ENCODE measurements at places on chromosomes 6 and 20. TPM values are rescaled to one million over a fixed set of nuclear protein-coding genes. Genes with fewer than 3 reads are reported as not detected.

DNA sequence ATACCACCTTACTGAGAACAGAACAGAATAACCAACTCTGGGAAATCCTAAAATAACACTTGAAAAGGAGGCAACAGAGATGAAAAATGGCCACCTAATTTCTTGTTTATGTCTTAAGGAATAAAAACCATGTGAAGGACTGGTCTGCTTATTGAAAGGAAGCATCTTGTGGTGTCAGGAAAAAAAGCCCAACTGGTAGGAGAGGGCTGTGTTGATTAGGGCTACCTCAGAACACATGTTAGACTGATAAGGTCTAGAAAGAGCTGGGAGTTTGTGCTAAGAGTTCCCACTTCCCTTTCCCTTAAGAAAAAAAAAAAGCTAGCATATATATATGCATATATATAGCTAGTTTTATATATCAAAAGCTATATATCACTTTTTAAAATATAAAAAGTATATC is 425.3 kb upstream of the BTBD3 start:
- DNase-seq: no peak

DNA sequence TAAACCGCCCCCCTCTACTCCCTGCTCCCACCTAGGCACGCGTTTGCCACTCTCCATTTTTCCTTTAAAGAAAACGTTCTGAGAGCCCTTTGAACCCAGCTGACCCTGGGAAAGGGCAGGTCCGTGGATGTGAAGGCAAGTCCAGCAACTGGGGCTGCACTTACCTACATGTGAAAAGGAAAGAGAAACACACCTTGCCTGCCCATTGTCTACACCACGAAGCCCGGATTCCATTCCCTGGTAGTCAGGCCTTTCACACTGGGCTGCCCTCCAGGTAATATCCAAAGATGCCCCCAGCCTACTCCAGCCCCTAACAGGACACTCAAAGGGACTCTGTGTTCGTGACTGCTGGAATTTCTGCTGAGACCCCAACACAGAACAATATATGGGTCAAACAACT is 94.4 kb downstream of the CD83 start:
- no peak for DNase-seq

Gene GHRH
- not detected for total RNA-seq

- DNase-seq: no peak
Observed at GRCh38 chr6:122903266-122903915, 92.6 kb upstream of the CLVS2 start.
